ENCODE measurements at places on chromosomes 2 and 18.

- no peak for DNase-seq
Measured at GRCh38 chr2:217396586-217396985, 536.7 kb upstream of the TNP1 start.

DNA sequence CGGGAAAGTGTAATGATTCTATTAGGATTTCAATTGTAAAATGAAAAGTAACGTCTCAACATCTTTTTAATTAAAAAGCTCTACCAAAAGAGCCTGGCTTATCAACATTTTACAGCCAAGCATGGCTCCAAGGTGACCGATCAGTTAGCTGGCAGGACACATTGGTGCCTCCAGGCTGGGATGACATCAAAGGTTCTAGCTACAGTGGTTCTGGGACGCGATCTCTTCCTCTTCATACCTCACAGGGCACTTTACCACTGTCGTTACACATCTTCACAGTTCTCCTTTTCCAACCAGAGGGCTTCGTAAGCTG, 693 bp downstream of the ORC2 start:
- no peak for DNase-seq

- no peak for DNase-seq
Measured at GRCh38 chr2:57828221-57828620, 218.4 kb upstream of the VRK2 start.

DNA sequence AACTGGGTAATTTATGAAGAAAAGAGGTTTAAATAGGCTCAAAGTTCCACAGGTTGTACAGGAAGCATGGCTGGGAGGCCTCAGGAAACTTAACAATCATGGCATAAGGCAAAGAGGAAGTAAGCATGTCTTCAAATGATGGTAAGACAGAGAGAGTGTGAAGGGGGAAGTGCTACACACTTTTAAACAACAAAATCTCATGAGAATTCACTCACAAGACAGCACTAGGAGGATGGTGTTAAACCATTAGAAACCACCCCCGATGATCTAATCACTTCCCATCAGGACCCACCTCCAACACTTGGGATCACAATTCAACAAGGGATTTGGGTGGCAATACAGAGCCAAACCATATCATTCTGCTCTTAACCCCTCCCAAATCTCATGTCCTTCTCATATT, 34.9 kb downstream of the CFAP210 start:
- DNase-seq = no peak

DNA sequence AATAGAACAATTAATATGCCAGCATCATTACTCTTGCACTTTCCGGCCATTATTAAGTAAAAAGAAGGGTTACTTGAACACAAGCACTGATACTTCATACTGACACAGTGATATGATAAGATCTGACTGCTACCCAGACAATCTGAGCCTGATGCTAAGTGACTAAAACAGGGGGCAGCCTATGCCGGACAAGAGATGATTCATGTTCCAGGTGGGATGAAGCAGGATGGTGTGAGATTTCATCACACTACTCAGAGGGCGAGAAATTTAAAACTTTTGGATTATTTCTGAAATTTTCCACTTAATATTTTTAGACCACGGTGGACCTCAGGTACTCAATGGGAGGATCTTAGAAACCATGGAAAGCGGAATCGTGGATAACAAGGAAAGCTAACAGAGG, 61.7 kb downstream of the LIPG start:
- DNase-seq = no peak

DNA sequence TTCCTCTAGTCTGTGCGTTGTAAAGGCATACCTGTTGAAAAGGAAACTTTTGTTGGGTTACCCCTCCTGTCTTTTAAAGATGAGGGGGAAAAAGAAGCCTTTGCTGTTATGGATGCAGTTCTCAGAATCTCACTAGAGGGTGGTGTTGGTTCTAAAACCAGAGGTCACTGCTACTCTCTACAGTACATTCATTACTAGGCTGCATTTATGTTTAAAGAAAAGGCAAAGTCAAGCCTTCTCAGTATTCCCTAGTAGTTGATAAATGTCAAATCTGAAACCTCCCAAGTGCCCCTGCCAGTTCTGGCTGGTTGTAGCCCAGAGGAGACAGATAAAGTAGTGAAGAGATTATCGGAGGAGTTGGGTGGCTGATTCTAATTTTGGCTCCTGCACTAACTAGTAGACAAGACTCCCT, 1.4 kb upstream of the PLCL1 start:
- DNase-seq = no peak

- no peak for DNase-seq
Measured at GRCh38 chr18:76394780-76395476, 100.1 kb downstream of the ZNF516 start.

DNA sequence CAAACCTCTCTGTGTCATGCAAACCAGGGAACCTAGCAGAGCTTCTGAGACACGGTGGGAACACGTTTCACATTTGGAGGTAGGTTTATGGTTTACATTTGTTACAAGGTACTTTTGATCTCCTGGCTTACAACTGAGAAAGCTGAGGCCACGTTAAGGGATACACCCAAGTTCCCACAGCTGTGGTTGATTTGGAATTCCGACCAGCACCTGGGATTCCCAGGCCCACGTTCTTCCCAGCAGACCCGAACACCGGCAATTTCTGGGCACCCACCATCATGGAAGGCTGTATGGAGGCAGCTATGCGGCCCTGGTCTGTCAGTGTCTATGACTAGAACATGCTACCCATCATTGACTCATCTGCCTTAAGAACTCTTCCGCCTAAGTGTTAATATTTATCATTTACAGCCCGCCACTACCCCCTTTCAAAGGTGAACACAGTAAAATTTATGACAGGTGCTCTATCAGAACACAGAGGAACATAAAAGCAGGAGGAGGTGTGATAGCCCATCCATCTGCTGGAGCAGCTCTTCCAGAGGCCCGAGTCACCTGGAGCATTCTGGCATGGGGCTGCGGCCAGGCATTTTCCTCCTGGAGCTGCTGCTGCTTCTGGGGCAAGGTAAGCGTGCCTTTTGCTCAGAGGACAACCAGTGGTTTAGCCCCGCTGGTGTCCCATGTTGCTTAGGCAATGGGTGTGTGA, at the start of gene PLB1:
Gene PLB1 (plus strand): TSS at position 510 of the 700 bp plus-strand sequence. CDS start 55 bp downstream, at position 565.
- no peak for DNase-seq

- DNase-seq = no peak
Measured at GRCh38 chr2:233442028-233442310, 87.7 kb downstream of the DGKD start.

- DNase-seq = no peak
Measured at GRCh38 chr2:198376677-198377076, 572.3 kb downstream of the PLCL1 start.
